Activated T-helper 1 cell treated with anti-CD3 and anti-CD28 coated beads, Interleukin-2, amount 50 U/mL, for 16 hours (primary cell): ENCODE measurements at places on chromosomes 12 and 14.

GRCh38 chr12:28759333-28759732 is 389.7 kb upstream of the FAR2 start:
- no peak for DNase-seq

DNA sequence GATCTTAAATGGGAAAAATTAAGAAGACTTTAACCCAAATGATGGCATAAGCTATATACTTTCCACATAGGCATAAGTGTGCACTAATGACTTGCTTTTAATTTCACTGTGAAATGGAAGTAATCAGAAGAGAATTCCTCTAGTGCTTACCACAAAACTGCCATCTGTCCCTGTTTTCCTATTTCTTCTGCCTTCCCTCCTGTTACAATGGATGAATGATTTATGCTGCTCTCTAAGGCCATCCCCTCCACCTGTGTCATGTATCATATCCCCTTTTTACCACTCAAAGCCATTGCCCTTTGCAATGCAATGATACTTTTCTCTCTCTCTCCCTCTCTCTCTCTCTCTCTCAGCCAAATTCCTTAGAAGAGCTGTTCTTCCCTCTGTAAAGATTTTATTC is 109.1 kb downstream of the C12orf50 start:
- no peak for DNase-seq

DNA sequence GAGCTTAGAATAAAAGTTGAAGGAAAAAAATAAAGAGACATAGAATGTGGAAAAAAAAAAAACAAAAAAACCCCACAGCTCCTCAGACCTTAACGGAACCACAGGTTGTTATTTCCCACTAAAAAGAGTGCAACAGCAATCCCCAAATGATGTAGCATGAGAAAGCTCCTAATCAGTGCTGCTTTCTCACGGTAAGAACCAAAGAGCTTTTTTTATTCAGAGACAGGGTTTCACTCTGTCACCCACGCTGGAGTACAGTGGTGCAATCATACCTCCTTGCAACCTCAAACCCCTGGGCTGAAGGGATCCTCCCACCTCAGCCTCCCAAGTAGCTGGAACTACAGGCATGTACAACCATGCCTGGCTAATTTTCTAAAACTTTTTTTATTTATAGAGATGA is 13.3 kb downstream of the NDUFA12 start:
- DNase-seq, result no peak

DNA sequence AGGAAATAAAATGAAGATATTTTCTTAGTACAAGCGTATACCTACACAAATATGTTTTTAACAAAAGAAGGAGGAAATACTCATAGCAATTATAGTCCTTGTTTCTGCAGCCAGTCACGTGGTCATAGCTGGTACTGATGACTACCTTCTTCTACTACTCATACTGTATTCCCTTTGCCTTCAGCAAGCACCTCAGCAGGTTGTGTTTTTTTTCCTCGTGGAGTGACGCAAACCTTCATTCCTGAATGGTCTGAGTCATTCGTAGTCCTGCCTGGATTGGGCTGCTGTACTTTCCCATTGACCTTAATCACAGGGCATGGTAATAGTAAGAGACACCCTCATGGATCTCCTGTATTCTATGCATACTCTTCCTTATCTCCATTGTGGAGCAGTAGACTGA is 25.7 kb upstream of the SLC16A7 start:
- DNase-seq, result no peak

DNA sequence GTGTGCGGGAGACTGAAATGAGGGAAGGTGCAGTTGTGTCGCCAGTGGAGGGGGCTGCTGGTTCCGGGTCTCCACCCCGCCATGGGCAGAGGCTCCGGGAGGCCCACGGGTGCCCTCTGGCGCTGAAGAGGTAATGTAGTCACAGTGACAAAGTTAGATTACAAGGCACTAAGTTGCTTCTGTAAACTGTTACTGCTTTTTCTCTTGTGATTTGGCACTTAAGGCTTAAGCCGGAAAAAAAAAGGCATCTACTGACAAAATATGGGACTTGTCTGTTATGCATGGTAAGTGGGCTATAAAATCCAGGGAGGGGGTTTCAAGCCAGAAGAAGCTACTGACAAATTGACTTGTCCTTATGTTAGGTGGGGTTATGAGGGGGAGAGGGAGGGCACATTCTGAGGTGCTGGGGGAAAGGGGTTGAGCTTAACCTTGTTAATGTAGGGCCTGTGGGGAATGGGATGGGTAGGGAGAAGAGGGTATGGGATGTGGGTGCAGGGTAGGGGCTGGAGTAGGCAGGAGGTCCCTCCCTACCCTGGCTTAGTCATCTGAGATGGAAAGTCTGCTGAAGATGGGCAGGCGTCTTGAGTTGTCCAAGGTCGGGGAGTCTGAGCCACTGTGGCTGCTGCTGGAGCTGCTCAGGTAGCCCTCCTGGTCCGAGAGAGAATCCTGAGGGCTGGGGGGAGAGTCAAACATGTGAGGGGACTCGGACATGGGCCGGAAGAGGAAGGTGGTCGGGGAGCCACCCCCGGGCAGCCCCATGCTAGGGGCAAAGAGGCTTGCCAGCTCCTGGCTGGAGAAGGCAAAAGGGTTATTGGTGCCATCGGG is 3.7 kb downstream of the ZFP36L1 start:
- peak; percentile 75 for DNase-seq
